ENCODE measurements at places on chromosomes 6 and 20.

- DNase-seq: no peak
Measured at GRCh38 chr20:62920039-62920645, 6.2 kb downstream of the DIDO1 start.

DNA sequence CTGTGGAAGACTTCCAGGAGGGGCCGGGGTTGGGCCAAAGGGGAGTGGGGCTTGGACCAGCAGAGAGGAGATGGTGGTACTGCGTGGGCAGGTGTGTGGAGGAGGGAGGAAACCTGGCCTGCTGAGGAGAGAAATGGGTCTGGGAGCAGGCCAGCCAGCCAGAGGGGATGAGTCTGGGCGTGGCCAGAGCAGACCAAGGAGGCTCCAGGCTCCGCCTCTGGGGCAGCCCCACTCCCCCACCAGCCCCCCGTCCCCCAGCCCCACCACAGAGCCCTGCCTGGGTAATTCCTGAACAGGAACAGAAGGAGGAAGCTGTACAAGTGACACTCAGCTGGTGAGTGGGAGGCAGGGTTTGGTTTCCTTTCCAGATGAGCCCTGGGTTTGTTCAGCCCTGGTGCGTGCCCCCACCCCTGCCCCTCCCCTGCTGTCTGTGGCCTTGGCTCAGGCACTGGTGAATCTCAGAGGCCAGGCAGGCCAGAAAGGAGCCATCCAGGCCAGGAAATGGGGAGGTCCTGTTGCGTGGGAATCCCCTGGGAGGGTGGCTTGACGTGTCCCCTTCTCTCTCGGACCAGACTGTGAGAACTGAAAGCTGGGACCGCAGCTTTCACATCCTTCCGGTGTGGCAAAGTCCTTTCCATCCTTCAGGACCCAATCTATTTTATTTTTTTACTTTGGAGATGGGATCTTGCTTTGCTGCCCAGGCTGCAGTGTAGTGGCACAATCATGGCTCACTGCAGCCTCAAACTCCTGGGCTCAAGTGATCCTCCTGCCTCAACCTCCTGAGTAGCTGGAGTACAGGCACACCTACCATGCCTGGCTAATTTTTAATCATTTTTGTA is 9.4 kb upstream of the SRC start:
- no peak for DNase-seq

GRCh38 chr20:37598100-37598543 is 70.4 kb upstream of the BLCAP start:
- DNase-seq: peak; percentile 95

- DNase-seq: no peak
Measured at GRCh38 chr6:119444642-119445557, 95.3 kb upstream of the MAN1A1 start.

DNA sequence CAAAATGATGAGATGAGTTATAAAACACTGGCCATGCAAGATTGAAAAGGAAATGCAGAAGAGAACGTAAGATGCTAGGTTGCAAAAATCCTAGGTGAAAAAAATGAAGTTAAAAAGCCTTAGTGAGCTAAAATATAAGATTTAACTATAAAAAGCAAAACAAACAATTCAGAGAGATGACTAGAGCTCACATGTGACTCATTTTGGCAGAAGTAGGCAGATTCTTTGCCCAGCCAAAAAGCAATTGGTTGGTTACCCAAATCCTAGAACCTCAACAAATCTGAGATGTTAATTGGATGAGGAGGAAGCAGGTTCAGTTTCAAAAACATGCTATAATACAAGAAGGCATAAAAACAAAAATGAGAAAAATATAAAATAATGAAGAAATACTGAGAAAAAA is 249.1 kb downstream of the OGFRL1 start:
- DNase-seq: no peak

GRCh38 chr6:85490516-85491248 is 40.8 kb downstream of the NT5E start:
- no peak for DNase-seq

DNA sequence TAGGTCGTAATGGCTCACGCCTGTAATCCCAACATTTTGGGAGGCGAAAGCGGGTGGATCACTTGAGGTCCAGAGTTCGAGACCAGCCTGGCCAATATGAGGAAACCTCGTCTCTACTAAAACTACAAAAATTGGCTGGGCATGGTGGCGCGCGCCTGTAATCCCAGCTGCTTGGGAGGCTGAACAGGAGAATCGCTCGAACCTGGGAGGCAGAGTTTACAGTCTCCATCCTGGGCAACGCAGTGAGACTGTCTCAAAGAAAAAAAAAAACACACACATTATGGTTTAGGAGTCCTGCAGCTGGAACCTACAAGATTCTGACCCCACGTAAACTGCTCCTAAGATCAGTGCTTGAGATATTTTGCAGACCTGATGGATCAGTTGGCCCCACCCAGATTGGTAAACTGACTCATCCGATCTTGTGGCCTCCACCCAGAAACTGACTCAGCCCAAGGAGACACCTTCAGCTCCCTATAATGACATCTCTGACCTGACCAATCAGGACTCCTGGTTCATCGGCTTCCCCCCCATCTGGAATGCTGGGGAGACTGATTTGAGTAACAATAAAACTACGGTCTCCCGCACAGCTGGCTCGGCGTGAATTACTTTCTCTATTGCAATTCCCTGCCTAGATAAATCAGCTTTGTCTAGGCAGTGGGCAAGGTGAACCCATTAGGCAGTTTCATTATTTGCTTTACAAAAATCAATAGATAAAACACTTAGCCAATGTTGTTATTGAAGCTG is 96.2 kb upstream of the BTN3A2 start:
- DNase-seq: peak; percentile 28

- DNase-seq: peak; percentile 77
Measured at GRCh38 chr6:168272415-168273325, 46.9 kb downstream of the DACT2 start.

DNA sequence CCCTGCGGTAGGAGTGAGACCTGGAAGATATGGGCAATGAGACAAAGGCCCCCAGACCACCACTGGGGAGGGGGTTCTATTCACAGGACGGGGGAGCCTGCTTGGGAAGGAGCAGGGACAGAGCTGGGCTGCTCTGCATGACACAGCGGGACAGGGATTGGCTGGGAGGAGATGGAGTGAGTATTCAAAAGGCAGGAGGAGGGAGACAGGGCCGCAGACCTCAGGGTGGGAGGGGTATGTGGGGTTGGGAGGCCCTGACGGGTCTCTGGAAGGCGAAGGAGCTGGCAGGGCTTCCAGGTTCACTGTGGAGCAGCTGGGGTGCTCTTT is 60.8 kb upstream of the RPS6KA2 start:
- DNase-seq: peak; percentile 50

GRCh38 chr20:50876063-50876685 is 55.1 kb downstream of the ADNP start:
- DNase-seq: no peak

GRCh38 chr6:109308018-109308492 is 74.2 kb downstream of the CD164 start:
- DNase-seq: no peak

- peak; percentile 25 for DNase-seq
Measured at GRCh38 chr6:56911847-56912246, 43.1 kb upstream of the BEND6 start.

GRCh38 chr20:24339210-24339641 is 130.2 kb upstream of the SYNDIG1 start:
- DNase-seq: no peak

- DNase-seq: no peak
Measured at GRCh38 chr6:146071781-146072180, 42.9 kb downstream of the GRM1 start.

All from eye (tissue), 1 donor.